Cortex of kidney (tissue), 1 donor: ENCODE measurements at places on chromosomes 6 and 20.

DNA sequence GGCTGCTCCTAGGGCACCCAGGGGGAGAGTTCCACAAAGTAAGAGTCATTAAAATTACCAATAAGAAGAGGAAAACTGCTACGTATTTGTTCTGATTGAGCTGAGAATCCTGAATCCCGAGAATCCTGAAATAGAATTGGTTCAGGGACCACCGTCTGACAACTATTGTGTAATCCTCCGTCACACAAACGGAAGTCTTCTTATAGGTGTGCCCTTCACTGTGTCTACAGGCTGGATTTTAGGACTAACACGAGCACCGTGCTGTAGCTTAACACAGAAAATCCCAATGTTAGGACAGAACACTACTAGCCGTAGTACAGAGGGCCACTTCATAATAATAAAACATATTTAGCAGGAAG lies 50.6 kb upstream of the RNF182 start:
- DNase-seq, result no peak

- no peak for DNase-seq
These were observed 41.6 kb upstream of the ARMC2 start for GRCh38 chr6:108806665-108807064.

- DNase-seq, result no peak
These were observed 17.2 kb upstream of the ADGRF1 start for GRCh38 chr6:47059216-47059885.

DNA sequence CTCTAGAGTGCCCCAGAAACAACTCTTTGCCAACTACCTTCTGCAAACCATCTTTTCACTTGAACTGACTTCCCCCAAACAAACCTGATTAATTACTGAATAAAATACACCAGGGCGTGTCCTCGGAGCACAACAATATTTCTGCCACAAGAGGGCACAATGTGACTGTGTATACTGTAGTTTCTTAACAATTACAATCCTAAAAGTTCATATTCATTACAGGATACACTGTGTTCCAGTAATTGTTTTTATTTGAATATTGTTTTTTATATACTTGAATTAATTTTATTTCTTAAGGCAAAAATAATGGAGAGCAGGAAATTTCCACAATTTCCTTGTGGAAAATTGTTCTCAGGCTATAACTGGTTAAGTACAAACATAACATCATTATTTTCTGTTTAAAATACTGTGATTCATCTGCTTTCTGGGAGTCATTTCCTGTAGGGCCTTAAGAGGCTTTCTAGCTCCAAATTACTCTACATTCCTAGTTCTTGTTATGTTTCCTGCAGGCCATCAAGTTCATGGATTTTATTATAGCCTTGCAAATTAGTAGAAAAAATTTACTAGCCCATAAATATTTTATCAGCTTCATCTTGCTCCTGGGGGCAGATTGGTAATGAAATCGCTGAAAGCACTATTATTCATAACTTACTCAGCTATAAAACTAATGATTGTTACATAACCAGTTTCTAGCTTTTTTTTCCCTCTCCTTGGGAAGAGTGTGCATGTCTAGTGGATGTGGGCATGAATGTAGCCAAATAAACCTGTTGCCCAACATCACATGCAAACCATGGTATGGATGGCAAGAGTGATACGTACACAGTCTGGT lies 51.9 kb upstream of the SLC22A16 start:
- no peak for DNase-seq

GRCh38 chr20:63394069-63394919 lies 33.1 kb upstream of the CHRNA4 start:
- DNase-seq, result no peak

DNA sequence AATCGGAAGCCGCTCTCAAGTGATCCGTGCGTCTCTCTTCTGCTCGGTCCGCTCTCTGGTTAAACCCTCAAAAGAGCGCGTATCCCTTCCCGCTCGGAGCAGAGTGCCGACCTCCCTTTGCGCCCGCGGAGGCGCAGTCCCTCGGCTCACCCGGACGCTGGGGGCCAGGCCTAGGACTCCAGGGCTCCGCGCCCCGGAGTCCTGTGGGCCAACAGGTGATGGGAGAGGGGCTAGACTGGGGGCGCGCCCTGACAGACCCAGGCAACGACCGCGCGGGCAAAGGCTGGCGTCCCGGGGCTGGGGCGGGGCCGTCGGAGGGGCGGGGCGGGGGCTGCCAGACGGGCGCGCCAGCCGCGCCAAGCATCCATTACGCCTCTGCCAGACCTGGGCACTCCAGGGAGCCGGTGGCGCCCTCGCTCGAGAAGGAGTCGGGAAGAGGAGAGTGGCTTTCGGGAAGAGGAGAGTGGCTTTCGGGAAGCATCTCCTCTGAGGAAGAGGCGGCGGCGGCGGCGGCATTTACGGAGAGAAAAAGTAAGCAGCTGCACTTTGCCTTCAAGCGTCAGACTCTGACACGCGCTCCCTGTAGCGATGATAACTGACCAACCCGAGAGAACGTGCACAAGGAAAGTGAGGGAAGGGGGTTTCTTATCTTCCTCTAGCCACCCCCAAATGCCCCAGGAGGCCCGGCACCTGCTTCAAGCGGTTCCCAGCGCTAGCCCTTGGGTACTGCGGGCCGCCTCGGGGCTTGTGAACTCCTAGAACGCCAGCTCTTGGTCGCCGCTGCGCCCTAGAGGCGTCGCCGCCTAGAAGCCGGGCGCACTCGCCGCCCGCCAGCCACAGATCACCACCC lies 2.6 kb downstream of the EPHA7 start:
- no peak for DNase-seq

- DNase-seq, result no peak
These were observed 27.1 kb upstream of the ELOVL5 start for GRCh38 chr6:53375847-53376246.

GRCh38 chr6:110939429-110940200 lies 18.9 kb upstream of the GTF3C6 start:
- DNase-seq, result no peak

DNA sequence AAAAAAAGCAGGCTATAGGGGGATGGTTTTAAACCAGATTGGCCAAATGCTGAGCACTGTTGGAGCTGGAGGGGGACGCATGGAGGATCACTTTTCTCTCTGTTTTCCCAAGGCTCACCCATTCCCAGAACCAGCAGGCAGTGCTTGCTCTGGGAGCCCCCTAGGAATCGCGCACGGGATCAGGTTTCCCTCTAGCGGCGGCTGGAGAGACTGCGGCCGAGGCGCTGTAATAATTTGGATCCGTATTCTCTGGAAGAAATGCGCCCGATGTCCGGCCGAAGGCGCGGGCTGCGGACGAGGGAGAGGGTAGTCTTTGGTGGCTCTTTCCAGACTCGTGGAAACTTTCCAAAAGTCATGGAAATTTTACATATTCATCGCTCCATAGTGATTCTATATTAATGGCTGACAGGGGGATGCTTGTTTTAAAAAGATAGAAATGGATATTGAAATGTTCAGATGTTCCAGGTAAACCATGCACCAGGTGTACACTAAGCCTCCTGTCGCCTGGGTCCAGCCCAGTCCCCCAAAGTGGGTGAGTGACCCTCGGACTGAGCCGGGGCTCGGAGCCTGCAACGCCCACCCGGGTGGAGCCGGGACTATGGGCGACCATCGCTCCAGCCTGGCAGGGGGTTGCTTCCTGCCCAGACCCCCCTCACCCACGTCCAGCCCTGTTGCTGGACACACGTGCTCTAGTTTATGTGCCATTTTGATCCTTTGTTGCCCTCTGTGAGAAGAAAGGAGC lies 78.7 kb upstream of the PHACTR3 start:
- DNase-seq, result no peak

DNA sequence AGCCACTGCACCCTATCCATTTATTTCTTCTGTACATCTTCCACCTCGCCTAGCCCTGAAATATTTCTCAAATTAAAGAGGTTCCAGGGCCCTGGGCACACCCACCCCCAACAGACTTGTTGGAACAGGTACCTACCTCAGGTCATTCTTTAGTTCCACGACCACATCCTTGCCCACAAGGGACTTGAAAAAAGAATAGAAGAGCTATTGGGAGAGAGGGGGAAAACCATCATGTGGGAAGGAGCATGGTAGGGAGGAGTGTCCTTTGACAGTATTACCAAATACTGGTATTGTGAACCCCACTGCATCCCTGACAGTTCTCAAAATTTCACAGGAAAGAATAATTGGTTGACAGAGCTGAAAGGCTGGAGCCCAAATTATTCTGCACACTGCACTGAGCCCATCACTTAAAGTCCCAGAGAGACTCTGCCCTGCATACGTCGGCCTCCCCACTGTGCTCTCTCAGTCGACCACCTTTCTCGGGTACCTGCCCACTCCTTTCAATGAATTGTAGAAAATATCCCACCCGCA lies 762 bp downstream of the LSM2 start:
- DNase-seq, result no peak

- DNase-seq, result no peak
These were observed 44.9 kb downstream of the HLA-DRA start for GRCh38 chr6:32484614-32484998.

GRCh38 chr20:59095140-59095539 lies 52.6 kb upstream of the PRELID3B start:
- DNase-seq, result no peak

GRCh38 chr20:24597051-24597450 lies 127.6 kb downstream of the SYNDIG1 start:
- no peak for DNase-seq

DNA sequence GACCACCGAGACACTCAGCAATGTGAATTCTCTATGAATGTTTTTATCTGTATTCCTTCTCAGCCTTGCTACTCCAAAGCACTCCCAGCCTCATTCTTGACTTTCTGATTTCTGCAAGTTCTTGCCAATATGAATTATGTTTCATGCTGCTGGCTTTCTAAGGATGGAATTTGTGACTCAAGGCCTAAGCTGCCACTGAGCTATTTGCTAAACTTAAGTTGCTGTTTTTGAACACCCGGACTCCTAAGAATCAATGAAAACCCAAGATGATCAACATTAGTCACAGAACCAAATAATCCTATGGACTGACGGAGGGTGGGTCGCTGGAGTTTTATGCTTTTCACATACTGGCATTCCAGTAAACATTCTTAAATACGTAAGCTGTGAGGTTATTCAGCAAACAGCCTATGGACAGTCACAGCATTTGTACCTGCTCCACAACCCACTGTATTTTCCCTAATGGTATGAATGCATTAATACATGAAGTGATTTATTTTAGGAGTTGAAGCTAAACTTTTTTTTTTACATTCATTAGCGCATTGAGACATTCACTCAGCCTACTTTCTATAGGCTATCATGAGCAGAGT lies 8.2 kb upstream of the PXDC1 start:
- no peak for DNase-seq

DNA sequence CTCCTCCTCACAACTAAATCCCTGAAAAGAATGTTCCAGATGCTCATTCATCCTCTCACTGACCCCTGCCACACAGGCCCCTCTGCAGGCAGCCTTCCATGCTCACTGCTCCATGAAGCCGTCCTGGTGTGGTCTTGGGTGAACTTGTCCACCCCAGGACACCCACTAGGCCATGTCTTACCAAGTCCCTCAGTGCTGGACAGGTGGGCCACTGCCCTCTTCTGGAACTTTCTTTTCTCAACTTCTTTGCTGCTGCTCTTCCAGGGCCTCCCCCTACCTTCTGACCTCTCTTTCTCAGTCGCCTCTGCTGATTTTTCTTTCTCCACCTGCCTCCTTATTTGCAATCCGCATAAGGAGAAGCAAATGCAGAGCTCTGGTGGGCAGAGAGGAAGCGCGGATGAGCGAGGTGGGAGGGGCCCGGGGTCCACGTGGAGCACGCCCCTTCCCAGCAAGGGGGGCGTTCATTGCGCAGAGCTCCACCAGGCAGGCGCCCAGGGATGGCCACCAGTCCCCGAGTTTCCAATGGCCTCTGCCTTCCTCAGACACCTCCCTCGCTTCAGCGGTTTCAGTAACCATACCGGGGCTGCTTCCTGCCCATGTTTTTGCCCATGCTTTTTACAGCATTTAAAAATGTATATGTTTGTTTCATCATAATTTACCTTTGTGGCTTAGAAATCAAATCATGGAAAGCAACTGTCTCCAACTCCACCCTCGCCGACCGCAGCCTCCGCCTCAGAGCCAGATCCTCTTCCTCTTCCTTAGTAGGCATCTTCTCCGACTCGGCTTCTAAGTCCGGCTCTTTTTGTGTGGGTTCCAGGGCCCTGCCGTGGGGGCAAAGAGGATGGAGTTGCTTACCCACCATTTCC lies 129.6 kb downstream of the ZDHHC14 start:
- no peak for DNase-seq

DNA sequence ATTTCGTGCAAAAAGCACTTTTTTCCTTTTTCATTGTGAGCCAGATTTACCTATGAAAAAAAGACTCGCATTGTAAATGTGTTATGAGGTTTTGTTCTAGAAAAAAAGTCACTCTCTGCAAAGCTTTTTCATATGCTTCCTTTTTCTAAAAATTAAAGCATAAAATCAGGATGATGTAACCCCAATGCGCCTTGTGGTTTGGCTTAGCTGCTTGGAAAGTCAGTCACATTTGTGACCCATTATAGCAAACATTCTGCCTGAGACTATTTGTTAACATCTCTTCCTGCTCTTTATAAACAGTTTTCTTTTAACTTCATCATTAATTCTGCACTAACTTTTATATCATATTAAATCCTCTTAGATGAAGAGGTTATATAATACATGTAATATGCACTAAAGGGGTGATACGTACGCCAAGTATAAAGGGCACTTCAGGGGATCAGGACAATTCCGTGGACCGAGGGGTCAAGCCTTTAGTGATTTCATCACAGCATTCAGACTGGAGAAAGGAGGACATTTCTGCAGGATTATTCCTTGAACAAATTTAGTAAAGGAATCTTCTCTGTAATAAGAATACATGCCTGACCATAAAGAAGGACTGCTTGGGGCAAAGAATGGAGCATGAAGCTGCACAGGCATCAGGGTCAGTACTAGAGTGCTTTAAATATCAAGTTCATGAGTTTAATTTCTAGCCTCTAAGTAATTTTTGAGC lies 48.1 kb upstream of the SMLR1 start:
- no peak for DNase-seq

DNA sequence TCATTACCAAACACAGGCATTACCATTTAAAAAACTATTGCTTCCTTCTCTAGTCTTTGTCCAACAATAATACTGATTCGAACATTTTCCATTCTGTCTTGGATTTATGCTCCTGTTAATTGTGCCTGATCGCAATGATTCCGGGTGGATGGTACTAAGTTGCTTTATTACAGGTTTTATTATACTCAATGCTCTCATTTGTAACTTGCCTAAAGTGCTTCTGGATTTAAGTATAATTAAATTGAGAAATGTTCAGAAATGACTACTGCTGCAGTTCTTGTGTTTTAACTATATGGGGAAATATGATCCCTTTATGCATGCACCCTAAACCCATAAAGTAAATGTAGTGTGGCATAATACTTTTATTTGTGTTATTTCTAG lies 7.2 kb downstream of the TFAP2A start:
- no peak for DNase-seq

- no peak for DNase-seq
These were observed 10.6 kb upstream of the WFDC8 start for GRCh38 chr20:45589725-45590124.

DNA sequence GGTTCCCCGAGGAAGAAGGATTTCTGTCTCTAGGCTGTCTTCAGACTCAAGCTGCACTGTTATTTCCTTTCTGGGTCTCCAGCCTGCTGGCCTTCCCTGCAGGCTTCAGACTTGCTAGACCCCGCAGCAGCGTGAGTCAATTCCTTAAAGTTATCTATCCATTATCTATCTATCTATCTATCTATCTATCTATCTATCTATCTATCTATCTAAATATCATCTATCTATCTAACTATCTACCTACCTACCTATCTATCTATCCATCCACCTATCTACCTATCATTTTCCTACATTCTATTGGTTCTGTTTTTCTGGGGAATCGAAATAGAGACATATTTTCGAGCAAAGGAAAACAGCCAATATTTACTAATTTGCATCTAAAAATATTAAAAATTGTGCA lies 48.7 kb upstream of the BMP6 start:
- no peak for DNase-seq
